ENCODE measurements at places on chromosomes 16 and 17.

- no peak for DNase-seq
These were observed 284.6 kb downstream of the C16orf95 start for GRCh38 chr16:87032554-87032953.

- no peak for DNase-seq
These were observed 1.4 kb downstream of the MPRIP start for GRCh38 chr17:17043461-17044271.

- no peak for DNase-seq
These were observed 44.7 kb downstream of the REXO5 start for GRCh38 chr16:20850981-20851380.

- peak; percentile 27 for DNase-seq
These were observed 690 bp downstream of the PITPNC1 start for GRCh38 chr17:67377488-67378453.

DNA sequence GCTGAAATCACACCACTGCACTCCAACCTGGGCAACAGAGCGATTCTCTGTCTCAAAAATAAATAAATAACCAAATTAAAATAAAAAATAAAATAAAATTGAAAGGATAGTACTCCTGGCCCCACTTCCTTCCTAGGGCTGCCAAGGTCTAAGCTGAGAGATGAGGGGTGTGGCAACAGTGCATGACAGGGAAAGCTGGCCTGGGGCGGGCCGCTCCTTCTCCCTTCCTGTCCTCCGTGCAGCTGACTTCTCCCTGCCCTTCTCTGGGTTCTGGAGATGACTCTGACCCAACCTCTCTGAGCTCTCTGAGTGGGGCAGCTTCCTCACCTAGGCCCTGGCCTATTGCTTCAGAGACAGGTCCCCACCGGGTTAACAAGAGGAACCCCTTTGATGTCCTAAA, 8.7 kb upstream of the SLC25A39 start:
- DNase-seq = no peak

DNA sequence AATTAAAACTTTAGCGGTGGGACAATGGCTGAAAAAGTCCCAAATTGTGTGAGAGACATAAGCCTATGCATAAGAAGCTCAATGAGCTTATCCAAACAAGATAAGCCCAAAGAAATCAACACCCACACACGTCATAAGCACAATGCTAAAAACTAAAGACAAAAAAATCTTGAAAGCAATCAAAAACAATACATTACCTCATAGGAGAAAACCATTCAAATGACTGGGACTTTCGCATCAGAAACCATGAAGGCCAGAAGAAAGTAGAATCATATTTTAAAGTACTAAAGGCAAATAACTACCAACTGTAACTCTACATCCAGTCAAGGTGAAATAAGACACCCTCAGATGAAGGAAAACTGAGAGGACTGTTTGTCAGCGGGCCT, 50.2 kb downstream of the ZCCHC14 start:
- no peak for DNase-seq

- DNase-seq = no peak
These were observed 49.7 kb downstream of the MSI2 start for GRCh38 chr17:57305908-57306504.

DNA sequence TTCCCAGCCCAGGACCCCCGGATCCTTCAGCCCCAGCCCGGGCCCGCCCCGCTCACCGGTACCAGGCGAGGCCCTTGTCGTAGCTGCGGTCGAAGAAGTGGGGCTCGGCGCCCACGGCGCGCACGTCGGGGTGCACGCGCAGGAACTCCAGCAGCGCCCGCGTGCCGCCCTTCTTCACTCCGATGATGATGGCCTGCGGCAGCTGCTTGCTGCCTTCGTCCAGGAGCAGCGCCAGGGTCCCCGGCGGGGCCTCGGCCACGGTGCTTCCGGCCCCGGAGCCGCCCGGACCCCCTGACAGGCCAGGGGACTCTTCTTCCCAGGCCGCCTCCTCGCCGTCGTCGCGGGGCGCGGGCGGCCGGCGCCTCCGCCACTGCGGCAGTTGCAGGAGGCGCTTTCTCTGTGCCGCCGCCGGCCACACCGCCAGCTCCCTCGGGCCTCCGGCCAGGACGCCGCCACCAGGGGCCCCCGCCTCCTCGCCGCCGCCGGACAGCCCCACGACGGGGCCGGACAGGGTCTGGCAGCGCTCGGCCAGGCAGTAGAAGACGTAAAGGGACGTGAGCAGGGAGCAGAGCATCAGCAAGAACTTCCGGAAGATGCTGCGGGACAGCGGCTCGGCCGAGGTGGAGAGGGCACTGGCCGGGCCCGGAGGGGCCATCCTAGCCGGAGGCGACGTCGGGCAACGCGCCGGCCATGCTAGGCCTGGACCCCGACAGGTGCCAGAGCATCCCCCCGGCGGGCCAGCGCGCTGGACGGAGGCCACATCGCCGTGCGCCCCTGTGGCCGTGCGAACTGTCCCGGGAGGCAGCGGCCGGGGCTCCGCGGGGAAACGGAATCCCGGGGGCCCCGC, 1.0 kb downstream of the HS3ST3A1 start:
- DNase-seq = no peak

DNA sequence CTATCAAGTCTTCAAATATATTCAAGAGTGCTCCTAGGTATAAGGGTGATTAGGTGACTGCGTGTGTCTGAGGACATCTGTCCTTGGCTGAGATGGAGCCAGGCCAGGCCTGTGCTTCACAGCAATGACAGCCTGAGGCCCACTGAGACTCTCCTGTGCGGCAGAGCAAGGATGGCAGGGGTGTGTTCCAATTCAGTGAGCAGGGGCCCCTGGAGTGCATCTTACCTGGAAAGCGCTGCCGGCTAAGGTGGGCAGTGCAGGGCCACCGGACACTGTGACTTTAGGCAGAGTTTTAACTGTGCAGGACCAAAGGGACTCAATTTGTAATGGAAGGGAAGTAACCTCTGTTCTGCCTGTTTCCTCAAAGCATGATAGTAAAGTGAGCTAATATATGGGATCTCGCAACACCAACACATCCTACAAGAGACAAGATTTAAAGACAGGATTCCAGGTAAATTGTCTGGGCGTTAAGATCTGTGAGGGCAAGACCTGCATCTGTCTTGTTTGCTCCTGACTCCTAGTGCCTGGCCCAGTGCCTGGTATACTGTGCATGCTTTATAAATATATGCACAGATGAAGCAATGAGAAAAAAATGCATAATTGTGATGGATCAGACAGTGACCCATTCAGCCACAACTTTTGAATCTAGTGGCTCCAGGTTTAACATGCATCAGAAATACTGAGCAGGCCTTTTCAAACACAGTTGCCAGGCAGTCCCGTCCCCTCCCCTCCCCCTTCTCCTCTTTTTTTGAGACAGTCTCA, 86.7 kb downstream of the MRC2 start:
- no peak for DNase-seq

GRCh38 chr16:67541391-67542263, 13.0 kb downstream of the RIPOR1 start:
- no peak for DNase-seq

DNA sequence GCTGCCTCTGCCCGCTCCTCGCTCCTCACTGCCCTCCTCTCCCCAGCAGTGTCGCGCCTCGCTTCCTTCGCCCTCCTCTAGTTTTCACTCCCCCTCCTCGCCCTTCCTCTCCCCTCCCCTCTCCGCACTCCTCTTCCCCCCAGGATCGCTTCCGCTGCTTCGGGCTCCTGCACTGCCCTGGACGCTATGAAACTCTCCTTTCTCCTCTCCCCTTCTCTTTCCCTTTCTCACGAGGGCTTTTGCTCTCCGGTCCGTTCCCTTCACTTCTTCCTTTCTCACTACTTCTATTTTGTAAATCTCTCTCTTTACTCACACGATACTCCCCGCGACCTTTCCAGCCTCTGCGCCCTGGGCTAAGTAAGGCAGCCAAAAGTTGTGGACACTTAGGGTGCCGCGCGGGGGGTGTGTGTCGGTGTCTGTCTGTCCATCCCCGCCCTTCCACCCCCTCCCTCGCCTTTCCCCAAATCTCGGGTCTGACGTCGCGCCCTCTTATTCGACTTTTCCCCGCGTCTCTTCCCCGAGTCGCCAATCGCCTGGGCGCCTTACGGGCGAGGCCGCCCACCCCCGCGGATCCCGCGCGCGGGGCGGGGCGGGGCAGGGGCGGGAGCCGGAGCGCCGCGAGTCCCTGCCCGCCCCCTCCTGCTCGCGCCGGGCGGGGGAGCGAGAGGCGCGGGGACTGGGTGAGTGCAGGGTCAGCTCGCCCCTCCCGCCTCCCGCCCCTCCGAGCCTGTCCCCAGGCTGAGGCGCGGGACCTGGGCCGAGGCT, at the start of gene IRX3:
TSS of gene IRX3 (minus strand) at position 422 of the 765 bp plus-strand sequence. CDS start 737 bp downstream, outside the sequence.
- DNase-seq = no peak

- DNase-seq = no peak
These were observed 24.3 kb downstream of the GOSR2 start for GRCh38 chr17:46947216-46947615.

- no peak for DNase-seq
These were observed 70.7 kb downstream of the C16orf95 start for GRCh38 chr16:87246269-87247065.

- DNase-seq = no peak
These were observed at the start of the genes CCDC78 and HAGHL for GRCh38 chr16:726438-727290. TSS of gene CCDC78 (minus strand) at chr16:726443. CDS start at chr16:726367, 76 bp downstream. TSS of gene HAGHL (plus strand) at chr16:727106. CDS start at chr16:727510, 404 bp downstream.

DNA sequence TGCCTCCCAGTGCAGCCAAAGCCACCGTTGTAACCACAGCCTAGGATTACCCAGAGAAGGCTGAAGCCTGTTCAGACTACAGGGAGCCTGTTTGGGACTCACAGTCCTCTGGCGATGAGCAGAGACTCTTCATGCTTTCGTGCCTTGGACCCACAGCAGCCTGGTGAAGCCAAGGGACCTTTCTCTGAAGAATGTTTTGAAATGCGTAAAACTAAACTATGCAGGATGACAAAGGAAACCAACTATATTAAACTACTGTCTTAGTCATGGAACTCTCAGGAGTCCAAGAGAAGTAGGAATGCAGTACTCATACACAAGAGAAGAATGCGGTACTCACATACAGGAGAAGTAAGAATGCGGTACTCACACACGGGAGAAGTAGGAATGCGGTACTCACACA, 20.9 kb downstream of the ABR start:
- no peak for DNase-seq

- no peak for DNase-seq
These were observed 3.0 kb upstream of the ZNF213 start for GRCh38 chr16:3131755-3132377.

GRCh38 chr17:36625188-36625587, 23.8 kb downstream of the MRM1 start:
- DNase-seq = no peak

DNA sequence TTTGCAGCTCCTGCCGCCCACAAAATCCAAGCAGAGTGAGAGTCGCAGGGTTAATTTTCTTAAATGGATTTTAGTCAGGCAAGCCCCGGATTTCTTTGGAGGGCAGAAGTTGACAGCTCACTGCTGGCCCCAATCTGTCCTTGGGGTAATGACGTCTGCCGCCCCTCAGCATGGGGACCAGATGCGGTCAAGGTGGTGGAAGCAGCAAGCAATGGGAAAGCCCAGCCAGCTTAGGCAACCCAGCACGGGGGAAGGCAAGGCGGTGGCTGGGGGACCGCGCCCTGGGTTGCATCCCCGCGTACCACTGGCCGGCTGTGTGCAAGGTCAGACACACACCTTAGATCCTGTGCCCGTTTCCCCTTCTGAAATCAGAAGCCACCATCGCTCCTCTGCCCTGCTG, 321.7 kb downstream of the C16orf95 start:
- no peak for DNase-seq

DNA sequence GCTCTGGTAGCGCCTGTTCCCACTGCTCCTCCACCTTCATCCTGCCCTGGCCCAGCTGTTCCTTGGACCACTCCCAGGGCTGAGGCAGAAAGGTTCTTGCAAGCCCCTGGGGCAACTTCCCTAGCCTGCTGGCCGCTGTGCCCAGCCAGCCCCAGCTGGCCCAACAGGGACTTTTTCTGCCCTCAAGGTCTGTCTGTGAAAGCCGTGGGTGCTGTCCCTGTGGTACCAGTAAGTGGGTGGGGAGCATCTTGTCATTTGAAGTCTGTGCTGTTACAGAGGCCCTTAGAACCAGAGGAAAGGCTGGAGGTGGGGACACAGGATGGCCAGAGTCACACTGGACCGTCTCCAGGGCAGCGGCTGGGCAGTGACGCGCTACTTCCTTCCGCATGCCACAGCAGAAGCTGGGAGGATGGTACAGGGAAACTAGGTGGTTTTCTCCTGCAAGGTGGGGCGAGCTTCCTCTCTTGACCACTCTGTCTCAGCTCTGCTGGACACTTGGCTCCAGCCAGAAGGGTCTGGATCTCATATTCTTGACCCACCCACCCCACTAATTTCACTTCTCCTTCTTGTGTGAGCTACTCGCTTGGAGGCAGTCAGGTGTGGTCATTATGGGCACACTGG, 87.8 kb downstream of the PLCG2 start:
- DNase-seq = no peak

DNA sequence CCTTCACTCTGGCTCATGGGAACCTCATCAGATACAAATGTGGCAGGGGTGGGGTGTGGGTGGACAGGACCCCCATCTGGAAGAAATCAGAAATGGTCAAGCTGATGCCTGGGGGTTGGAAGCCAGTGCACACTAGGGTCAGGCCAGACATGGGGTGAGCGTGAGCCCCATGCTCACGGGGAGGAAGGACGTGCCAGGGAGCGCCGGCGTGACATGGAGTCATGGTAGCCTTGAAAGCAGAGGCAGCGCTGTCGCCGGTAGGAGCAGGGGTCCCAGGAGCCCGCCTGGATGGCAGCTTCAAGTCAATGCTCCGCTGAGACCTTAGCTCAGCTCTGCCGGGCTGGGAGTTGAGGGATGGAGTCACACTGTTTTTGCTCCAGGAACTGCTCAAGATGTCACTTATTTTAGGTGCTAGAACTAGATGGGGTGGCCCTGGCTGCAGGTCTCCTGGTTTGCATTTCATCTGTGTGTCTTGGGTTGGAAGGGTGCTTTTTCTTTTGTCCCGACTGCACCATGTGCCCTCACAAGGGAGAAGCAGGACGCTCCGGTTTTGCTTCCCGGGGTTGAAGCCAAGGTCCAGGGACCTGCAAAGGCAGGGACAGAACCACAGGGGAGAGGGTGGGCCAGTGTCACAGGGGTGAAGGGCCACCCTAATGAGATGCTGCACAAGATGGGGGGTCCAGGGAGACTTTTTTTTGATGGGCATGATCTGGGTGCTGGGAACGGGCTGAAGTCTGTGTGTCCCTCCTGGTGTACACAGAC, 51.4 kb downstream of the USP22 start:
- no peak for DNase-seq

- no peak for DNase-seq
These were observed 70.6 kb downstream of the AMFR start for GRCh38 chr16:56354746-56355145.

DNA sequence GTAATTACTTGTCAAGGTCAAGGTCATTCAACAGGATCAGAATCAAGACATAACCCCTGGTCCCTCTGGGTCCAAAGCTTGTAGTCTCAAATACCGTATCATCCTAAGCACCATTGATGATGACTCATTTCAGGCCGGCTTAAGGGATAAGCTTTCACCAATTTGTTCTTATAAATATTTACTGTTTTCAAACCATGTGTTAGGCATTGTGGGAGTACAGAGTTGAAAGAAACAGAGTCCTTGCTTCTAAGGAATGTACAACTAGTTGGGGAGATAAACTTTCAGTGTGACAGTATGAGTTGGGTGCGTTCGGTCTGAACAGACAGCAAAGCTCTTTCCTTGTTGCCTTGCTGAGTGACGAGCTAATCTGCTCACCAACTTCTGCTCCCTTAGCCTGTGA, 183.5 kb upstream of the MAF start:
- no peak for DNase-seq
